Type B pancreatic cell (in vitro differentiated cells): ENCODE measurements at places on chromosomes 3 and 15. TPM values are rescaled to one million over a fixed set of nuclear protein-coding genes. Genes with fewer than 3 reads are reported as not detected.

DNA sequence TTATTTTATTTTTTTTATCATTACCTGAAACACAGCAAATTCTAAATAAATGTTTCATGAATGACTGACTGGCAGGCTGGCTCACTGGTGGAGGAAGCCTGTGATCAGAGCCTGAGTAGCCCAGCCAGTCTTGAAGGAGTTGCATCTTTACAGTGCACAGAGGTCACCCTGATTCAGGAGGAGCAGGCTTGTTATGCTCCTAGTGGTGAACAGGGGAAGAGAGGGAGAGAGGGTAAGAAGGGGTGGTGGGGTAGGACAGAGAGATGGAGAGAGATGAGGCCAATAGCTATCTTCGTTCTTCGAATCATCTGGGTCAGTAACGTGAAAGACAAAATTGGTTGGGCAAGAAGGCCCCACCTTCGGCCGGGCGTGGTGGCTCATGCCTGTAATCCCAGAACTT lies 202.6 kb upstream of the MCTP2 start:
- H3K27ac ChIP-seq, result no peak overlapping the region
- H3K36me3 ChIP-seq, result no peaks in the 10 kb centered on the region
- peaks cover 31% of the 10 kb centered on the region for H3K4me1 ChIP-seq
- no peak for DNase-seq

DNA sequence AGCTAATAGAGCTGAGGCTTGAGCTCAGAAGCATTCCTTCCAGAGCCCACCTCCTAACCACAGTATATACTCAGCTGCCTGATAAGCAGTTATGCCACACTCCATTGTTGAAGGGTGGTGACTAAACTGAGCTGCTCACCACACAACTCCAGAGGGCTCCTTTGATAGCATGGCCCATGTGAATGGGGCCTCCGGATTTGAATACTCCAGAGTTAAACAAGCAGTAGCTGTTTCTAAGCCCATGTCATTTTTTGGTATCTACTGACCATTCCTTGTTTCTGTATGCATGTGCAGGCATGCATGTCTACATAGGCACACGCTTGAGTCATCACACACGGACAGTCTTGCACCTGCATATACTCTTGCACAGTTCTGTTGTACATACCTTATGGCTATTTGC lies 28.9 kb downstream of the IGSF10 start:
- no peak overlapping the region for H3K4me3 ChIP-seq
- H3K36me3 ChIP-seq, result peaks cover 4% of the 10 kb centered on the region
- H3K27me3 ChIP-seq, result no peaks in the 10 kb centered on the region

DNA sequence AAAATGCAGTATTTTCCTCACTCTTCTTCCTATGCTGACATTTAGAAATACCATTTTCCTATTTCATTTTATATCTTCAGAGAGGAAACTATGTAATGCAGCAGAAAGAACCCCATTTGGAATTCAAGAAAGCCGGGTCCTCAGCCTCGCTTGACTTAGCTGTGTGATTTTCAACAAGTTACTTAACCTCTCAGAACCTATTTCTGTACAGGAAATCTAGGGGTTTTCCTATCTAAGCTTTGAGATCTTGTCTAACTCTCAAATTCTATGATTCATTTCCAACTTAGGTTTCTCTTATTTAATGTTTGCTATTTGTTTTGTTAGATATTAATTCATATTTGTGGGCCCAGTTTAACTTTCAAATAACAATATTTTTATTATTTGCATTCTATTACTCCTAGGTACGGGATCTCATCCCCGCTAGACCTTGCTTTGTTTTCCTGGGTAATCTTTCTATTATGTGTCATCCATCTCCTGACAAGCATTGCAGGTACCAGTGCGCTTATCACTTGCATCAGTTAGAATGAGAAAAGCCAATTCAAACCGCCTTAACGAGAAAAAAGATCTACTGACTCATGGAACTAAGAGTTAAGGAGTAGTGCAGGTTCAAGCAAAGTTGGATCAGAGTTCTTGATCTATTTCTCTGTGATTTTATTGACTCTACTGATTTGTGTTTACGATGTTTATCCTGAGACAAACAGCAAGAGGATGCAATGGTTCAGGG lies 70.6 kb upstream of the BHLHE40 start:
- H3K27ac ChIP-seq, result no peak overlapping the region
- no peaks in the 10 kb centered on the region for H3K27me3 ChIP-seq
- no peak overlapping the region for H3K4me3 ChIP-seq

DNA sequence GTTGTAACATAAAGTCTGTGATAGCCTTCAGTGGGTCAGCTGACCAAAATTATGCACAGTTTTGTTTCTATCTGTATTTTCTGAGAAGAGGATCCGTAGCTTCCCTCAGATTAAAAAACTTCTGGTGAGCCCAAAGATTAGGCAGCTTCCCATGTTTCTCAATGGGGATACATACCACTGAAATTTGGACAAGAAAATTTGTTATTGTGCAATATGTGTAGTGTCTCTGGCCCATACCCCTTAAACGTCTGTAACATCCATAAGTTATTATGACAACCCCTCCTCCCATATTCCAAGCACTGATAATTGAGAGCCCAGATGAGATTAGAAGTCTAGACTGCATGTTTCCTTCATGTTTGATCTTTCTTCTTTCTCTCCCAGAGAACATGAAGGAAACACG lies 1.9 kb upstream of the MITF start:
- H3K4me1 ChIP-seq, result peaks cover 16% of the 10 kb centered on the region
- H3K36me3 ChIP-seq, result no peaks in the 10 kb centered on the region
- peaks cover 72% of the 10 kb centered on the region for H3K27me3 ChIP-seq
- no peak overlapping the region for H3K4me3 ChIP-seq
- no peak for DNase-seq

DNA sequence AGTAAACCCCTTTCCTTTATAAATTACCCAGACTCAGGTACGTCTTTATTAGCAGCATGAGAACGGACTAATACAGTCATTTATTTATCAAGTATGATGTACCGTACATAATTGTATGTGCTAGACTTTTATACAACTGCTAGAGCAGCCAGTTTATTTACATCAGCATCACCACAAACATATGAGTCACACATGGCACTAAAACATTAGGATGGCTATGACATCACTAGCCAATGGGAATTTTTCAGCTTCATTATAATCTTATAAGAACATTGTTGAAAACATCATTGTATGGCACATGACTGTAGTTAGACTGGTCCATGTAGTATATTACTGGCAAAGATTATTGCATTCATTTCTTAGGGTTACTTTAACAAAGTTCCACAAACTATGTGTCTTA lies 121.7 kb downstream of the ZMAT3 start:
- no peaks in the 10 kb centered on the region for H3K4me1 ChIP-seq
- H3K36me3 ChIP-seq, result no peaks in the 10 kb centered on the region
- no peaks in the 10 kb centered on the region for H3K27me3 ChIP-seq

DNA sequence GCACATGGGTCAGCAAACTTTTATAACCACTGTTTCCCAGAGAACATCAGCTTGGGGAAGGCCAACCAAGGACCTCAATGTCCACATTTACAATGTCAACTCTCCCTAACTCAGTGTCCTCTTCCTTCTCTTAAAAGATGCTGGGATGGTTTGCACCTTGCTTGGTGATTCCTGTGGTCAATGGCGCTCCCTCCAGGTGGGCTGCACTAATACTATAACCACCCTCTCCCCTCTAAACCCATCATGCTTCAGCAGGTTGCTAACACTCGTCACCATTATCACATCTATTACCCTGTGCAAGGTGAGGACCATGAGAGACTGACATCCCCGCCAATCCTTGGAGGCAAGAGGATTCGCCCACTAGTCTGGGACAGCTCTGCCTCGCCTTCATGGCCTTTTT lies 65.2 kb downstream of the FRMD5 start:
- no peak overlapping the region for H3K27ac ChIP-seq
- no peak overlapping the region for H3K4me3 ChIP-seq
- H3K4me1 ChIP-seq, result no peaks in the 10 kb centered on the region
- H3K27me3 ChIP-seq, result peaks cover 4% of the 10 kb centered on the region
- H3K36me3 ChIP-seq, result no peaks in the 10 kb centered on the region

DNA sequence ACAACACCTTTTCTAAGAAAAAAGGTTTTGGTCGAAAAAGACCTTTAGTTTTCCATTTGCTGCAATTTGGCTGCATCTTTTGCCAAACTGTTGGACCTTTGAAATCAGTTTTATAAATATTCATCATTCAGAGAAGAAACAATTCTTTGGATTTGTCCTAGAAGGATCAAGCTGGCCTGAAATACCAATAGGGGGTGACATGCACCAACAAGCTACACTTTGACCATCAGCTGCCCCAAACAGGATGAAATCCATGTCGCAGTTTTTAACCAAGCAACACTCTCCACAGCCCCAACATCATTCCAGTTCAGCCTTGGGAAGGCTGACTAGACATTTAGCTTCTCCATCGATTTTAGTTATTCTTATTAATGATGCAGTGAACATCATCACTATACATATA lies 9.8 kb downstream of the RPL15 start:
- no peak for DNase-seq
- no peak overlapping the region for H3K27ac ChIP-seq
- no peaks in the 10 kb centered on the region for H3K27me3 ChIP-seq

DNA sequence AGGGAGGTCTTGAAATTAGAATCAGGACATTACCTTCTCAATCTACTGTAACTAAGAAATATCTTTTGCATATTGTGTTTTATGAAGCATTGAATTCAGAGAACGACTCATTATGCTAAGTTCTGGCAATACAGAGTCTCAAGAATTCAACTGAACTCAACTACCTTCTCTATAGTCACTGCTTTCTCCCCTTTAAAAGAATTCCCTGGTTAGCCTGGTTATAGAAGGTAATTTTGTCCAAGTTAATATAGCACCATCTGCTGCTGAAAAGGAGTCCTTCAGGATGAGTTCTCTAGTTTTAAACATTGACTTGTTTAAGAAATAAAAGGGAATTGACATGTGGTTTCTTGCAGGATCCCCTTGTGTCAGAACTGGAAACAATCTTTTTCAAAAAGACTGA lies 60.2 kb downstream of the IL16 start:
- H3K27ac ChIP-seq, result no peak overlapping the region
- H3K27me3 ChIP-seq, result peaks cover 16% of the 10 kb centered on the region
- H3K36me3 ChIP-seq, result no peaks in the 10 kb centered on the region
- DNase-seq, result no peak
- H3K4me1 ChIP-seq, result peaks cover 3% of the 10 kb centered on the region

DNA sequence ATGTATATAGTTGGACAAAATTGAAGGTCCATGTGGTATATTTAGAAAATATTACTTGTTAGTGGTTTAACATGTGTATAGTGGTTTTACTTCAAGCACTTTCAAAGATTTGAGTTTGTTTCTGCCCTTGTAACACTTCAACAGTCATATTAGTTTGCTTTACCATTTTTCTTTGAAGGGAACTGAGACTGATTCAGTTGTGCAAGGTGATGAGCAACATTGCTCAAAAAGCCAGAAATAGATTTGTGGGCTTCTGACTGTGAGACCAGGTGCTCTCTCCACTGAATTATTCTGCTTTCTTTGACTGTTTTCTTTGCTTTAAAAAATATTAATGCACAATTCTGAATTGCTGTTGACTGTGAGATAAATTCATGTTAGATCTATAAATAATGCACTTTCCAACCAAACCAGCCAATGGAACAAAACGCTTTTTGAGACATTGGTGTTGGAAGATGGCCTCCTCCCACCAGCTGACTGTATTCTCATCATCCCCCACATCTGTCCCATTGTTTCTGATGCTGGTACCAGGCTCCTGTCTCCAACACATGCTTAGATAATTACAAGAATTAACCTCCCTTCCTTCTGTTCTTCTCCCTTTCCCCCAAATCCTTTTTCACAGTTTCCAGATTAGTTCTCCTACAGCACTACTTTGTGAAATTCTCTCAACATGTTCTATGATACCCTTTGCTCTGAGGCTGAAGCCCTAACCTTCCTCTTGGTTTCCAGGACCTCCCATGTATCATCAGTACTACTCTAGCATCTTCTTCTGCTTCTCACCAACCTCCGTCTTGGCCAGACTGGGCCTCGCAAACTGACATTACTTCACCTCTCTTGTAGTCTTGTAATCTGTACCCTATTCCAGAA lies 27.9 kb downstream of the PLCL2 start:
- peaks cover 9% of the 10 kb centered on the region for H3K4me1 ChIP-seq
- H3K27ac ChIP-seq, result no peak overlapping the region
- H3K4me3 ChIP-seq, result no peak overlapping the region
- no peaks in the 10 kb centered on the region for H3K27me3 ChIP-seq
- no peaks in the 10 kb centered on the region for H3K36me3 ChIP-seq
- no peak for DNase-seq

Gene UBAP1L
- 2.6 and 6.0 TPM in 2 replicates for total RNA-seq

Gene GLT8D1
- 66.1 and 72.7 TPM in 2 replicates for total RNA-seq

Gene NKIRAS1
- 8.0 and 10.8 TPM in 2 replicates for total RNA-seq

Gene KLHL40
- total RNA-seq, result 0.12 TPM in 1 of 2 replicates, not detected in the other

Gene ATP10A
- total RNA-seq, result 1.9 and 2.6 TPM in 2 replicates

Gene GOLGA6L7
- total RNA-seq, result not detected in 2 replicates
